ENCODE measurements at places on chromosomes 6 and 20. TPM values are rescaled to one million over a fixed set of nuclear protein-coding genes. Genes with fewer than 3 reads are reported as not detected.

Gene C6orf58
- total RNA-seq: not detected

Gene OR12D3
- total RNA-seq: not detected

Gene PSORS1C2
- not detected for total RNA-seq

Gene TMEM63B
- 22.8 TPM for total RNA-seq

Gene PTCRA
- total RNA-seq: not detected

Gene TCF21
- total RNA-seq: 0.20 TPM

Gene SIRPB2
- not detected for total RNA-seq

Gene DAAM2
- total RNA-seq: 1.1 TPM

Gene LZTS3
- total RNA-seq: 2.6 TPM

Gene AKAP7
- 4.4 TPM for total RNA-seq

Gene NRSN1
- not detected for total RNA-seq

Gene LY6G6C
- total RNA-seq: not detected

Gene PHF3
- 47.8 TPM for total RNA-seq

Gene NPEPL1
- 26.0 TPM for total RNA-seq

Gene MAFB
- total RNA-seq: 4.7 TPM

Gene STMND1
- total RNA-seq: not detected

Gene SYNDIG1
- total RNA-seq: under 0.01 TPM

Gene RPS6KA2
- 74.2 TPM for total RNA-seq

Gene DLL1
- 0.73 TPM for total RNA-seq

Gene MTFR2
- 3.5 TPM for total RNA-seq

Measured in subcutaneous preadipocyte (primary cell).